ENCODE measurements at places on chromosomes 2 and 18. TPM values are rescaled to one million over a fixed set of nuclear protein-coding genes. Genes with fewer than 3 reads are reported as not detected.
A peak's percentile ranks its signal among the peaks of the same experiment; 100 is the strongest.

FN1 gene
- total RNA-seq, result 3,312 TPM

LYPD6 gene
- 5.2 TPM for total RNA-seq

DNA sequence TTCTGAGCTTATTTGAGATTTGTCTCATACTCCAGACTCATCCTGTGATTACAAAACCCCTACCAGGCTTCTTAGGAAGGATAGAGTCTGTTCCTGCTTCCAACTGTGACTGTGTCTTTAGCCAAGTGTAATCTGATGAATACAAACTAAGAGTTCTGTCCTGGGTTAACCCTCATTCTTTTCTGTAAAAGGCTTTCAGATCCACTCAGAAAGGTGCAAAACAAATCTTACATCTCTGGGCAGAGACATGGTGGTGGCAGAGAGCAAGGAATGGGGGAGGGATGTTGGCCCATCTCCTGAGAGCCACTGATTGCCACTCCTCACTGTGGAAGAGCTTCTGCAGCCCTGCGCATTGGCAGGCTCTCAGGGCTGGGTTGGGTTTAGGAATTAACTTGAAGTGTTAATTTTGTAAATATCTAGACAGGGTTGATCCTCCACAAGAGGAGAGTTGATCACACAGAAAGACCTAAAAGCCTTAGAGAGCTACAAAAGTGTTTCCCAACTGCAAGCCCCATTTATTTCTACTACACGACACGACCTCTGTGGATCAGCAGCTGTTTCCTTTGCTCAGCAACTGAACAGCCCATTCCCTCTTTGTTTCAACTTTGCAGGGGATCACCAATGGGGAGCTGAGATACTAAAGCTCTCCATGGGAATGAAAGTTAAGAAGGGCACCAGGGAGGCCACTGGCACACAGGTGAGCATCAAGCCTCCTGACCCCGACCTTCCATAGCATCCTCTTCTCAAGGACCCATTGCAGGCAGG, 23.7 kb upstream of the SPTBN1 start:
- no peak for DNase-seq

GRCh38 chr2:189685540-189686229, 11.2 kb downstream of the ANKAR start:
- peak; percentile 75 for DNase-seq

- DNase-seq, result peak; percentile 65
Measured at GRCh38 chr18:8696749-8697211, 8.6 kb upstream of the MTCL1 start.

DNA sequence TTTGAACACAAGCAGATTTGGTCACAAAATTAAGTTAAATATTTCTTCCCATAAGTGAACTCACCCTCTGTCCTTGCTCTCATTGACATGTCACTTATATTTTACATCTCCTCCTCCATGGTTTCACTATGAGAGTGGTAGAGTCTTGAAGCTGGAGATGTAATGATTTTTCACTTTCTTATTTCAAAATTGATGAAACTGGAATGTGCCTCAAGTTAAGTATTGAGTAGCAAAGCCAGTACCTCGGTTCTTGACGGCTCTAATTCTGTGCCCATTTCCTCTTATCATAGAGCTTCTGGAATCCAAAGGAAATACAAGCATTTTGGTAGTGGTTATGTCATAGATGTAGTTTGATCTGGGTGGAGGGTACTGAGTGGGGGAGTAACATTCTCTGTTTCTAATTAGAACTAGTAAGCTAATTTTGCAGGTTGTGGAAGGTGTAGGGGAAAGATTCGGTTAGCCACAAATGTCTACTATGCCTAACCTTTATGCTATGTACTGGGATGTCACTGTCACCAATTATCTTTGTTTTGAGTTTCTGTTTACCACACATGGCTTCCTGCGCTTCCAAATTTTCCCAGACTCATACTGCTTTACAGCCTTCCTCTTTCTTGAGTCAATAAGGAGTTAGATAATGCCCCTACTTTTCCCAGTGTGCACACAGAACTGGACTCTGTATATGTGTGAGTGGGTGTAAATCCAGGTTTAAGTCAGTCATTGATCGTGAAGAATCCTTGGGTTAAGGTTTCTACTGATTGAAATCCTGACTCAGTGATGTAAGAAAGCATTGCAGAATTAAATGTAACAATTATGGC, 96.8 kb downstream of the DIS3L2 start:
- DNase-seq, result peak; percentile 8
